ENCODE measurements at places on chromosomes 7 and 10.
A peak's percentile ranks its signal among the peaks of the same experiment; 100 is the strongest.

DNA sequence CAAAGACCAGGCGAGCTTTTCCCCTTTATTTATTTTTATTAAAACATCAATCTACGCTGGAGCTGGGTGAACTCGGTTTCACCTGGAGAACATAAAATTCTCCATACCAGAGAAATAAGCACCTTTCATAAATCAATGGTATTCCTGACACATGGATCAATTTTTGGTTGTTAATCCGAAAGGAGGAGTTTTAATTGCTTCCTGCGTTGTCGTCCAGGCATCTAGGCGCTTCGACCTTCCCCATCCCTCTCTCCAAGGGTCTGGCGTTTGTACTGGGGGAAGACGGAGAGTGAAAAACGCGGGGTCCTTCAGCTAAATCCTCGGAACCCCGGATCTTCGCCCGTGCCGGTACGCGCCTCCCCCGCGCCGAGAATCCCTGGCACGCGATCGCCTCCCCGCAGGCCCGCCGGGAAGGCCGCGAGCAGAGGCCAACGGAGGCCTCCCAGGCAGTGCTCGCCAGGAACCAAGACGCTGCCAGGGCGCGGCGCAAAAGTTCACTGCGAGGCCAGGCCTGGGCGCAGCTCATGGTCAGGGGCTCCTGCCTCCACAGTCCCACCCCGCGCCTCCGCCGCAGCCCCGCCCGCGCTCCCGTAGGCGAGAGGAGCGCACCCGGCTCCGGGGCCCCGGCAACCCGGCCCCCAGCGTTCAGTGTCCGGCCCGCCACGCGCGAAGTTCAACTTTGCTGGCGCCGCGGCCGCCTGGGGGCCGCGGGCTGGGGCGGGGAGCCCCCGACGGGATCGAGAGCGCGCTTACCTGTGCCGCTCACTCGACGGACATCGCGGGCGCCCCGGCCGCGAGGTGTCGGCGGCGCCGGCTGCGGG, 8.3 kb upstream of the EBF3 start:
- DNase-seq: no peak

- no peak for DNase-seq
These were observed 53.2 kb downstream of the TFAM start for GRCh38 chr10:58438340-58438871.

GRCh38 chr7:115229401-115230105, 307.7 kb downstream of the MDFIC start:
- no peak for DNase-seq

DNA sequence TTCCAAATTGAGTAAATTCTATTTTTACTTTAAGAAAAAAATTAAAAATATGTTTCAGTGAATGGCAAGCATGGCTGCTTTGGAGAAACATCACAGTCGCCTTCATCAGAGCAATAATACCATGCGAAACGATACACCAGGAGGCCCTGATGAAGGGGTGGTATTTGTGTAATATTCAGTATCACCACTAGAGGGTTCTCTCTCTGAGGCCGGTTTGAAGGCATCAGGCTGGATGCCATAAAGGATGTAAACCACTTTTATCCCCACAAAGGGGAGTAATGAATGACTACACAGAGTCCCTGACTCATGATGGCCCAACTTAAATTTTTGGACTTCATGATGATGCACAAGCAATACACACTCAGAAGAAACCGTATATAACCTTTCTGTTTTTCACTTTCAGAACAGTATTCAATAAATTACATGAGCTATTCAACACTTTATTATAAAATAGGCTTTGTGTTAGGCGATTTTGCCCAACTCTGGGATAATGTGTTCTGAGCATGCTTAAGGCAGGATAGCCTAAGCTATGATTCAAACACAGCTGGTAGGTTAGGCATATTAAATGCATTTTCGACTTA, 95.5 kb downstream of the PPP1R17 start:
- no peak for DNase-seq

GRCh38 chr10:33596422-33596821, 262.0 kb upstream of the NRP1 start:
- no peak for DNase-seq

DNA sequence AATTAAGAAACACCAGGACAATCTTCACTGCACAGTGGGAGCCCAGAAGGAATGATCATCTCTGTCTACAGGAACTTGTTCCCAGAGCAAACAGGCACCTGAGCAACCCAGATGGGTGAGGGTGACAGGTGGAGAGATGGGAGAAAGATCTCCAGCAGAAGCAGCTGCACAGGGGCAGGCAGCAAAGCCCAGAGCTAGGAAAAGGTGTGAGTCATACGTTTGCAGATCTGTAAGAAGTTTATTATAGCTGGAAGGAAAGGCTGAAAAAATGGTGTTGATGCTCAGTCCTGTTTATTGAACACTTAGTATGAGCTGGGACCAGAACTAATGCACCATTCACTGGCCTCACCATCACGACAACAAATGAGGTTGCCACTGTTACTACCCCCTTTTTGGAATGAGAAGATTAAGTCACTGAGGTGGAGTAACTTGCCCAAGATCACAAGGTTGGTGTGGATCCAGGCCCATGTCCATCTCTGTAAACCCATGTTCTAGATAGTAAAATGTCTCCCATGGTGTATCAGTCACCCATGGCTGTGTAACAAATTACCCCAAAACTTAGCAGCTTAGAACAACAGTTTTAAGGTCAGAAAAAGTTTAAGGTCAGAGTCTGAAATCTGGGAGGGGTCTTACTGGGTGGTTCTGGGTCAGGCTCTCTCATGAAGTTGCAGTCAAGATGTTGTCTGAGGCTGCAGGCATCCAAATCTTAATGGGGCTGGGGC, 506.9 kb downstream of the RPS24 start:
- no peak for DNase-seq

DNA sequence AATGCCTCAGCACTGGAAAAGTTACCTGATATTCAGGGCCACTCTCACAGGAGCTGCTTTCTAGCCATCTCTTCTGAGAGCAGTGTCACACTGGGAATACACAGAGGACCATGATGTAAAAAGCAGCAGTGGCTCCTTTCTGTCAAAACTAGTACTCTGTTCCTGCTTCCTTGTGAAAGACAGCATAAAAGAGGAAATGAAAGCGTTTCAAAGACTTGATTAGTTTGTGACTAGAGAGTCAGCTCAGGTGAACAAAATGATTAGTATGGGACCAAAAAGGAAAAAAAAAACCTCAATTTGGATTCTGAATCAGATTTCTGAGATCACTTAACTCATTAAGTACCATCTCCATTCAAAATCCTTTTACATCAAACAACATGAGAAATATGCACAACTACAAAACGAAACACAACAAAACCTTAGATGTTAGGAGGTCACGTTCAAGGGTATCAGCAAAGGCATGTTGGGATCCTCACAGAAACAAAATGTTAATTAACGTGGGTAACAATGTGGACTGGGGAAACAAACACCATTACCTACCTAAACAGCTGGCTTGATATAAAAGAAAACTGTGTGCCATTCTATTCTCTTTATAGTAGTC, 103.7 kb downstream of the MACC1 start:
- DNase-seq: no peak

- no peak for DNase-seq
These were observed 1.1 kb upstream of the UMAD1 start for GRCh38 chr7:7639421-7639820.

DNA sequence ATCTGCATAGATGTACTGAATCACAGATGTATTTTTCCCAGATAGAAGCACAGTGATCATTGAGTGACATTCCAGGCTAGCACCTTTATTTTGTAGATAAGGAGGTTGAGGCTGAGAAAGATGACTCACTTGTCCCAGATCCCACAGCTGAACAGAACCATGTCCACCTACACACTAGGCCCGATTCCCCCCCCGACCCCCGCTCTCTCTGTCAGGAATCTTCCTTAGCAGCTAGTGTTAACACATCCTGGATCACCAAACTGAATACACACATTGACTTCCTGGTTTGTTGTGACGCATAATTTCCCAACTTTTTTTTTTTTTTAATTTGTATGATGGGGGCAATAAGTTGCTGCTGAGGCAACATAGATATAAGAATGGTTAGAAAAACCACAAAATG, 5.2 kb downstream of the SFMBT2 start:
- no peak for DNase-seq

DNA sequence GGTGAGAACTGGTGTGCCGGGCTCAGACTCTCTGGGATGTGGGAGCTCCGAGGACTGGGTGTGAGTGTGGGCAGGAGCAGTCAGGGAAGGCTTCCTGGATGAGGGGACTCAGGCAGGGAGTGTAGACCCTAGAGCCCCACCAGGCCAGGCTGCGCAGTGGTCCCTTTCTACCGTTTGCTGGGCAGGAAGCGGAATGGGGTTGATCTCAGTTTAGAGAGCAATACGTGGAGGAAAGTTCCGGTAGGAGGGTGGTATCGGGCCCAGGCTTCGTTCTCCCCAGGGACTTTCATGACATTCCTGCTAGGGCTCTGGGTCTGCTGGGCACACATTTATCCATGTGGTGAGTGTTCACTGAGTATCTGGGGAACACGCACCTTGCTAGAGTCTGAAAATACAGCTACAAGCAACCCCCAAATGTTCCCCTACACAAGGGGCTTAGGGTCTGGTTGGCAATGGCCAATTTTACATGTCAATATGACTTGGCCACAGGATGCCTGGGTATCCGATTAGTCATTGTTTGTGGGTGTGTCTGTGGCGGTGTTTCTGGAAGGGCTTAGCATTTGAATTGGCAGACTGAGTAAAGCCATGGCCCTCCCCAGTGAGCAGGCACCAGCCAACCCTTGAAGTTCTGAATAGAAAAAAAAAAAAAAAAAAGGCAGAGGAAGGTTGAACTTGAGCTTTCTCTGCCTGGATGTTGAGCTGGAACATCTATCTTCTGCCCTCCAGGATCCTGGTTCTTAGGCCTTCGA, 20.8 kb downstream of the GHRHR start:
- DNase-seq: no peak

DNA sequence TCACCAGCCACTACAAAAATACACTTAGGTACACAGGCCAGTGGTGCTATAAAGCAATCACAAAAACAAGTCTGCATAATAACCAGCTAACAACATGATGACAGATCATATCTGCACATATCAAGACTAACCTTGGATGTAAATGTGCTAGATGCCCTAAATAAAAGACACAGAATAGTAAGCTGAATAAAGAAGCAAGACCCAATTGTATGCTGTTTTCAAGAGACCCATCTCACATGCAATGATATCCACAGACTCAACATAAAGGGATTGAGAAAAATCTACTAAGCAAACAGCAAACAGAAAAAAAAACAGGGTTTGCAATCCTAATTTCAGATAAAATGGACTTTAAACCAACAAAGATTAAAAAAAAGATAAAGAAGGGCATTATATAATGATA, 505.4 kb upstream of the FZD8 start:
- no peak for DNase-seq

DNA sequence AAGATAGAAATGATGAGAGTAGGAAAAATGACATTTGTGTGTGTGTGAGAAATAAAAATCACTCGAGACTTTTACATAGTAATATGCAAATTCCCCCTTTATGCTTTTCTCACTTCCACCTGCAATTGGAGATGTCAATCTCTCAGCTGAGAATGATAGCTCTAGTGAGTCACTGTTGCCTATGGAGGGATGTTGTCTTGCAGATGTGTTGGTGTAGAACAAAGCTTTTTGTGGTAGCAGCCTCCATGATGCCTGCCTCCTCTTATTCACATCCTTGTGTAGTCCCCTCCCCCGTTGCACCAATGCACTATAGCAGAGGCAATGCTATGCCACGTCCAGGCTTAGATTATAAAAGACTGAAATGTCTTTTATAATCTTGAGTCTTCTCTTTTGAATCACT, 33.8 kb downstream of the SPAG6 start:
- peak; percentile 52 for DNase-seq

DNA sequence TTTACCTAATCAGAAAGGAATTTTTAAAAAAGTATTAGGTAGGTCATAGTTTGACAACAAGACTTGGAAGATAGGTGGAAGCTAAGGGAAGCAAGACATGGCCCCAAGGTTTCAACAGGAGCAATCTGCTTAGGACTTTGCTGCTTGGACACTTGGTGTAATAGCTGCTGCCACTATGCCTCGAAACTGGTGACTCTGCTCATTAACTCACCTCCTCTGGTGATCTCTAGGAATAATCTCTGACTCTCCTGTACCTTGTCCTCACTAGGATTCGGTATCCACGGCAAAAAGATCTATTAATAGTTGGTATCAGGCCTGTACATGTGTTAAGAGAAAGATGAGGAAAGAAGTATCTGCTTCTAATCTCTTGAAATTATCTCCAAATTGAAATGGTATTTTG, 53.1 kb downstream of the PTEN start:
- no peak for DNase-seq

GRCh38 chr7:43847496-43847895, 21.8 kb downstream of the MRPS24 start:
- DNase-seq: no peak

DNA sequence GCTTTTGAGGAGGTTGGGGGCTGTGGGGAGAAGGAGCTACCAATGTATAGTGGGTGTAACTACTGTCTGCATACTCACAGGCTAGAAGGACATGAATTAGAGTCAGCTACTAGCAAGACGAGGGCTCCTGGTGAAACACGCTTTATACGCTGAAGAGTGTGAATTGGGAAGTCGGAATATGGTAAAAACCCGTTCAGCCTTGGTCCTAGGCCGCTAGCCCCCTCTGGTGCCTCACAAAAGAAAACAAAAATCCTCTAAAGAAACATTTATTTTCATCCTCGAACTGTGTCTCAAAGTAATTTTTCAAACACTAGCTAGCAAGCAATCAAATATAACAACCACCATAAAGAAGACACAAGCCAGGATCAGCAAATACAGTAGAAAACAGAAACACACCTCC, 338.1 kb upstream of the SEMA3C start:
- DNase-seq: no peak

Measured in stimulated activated CD4-positive, alpha-beta T cell treated with anti-CD3 and anti-CD28 coated beads, Interleukin-15, amount 100 ng/mL, for 48 hours (primary cell).